NCI-H187 treated with DMSO at 0.1 percent for 48 hours (cell line): ENCODE measurements at places on chromosomes 16 and 17.

DNA sequence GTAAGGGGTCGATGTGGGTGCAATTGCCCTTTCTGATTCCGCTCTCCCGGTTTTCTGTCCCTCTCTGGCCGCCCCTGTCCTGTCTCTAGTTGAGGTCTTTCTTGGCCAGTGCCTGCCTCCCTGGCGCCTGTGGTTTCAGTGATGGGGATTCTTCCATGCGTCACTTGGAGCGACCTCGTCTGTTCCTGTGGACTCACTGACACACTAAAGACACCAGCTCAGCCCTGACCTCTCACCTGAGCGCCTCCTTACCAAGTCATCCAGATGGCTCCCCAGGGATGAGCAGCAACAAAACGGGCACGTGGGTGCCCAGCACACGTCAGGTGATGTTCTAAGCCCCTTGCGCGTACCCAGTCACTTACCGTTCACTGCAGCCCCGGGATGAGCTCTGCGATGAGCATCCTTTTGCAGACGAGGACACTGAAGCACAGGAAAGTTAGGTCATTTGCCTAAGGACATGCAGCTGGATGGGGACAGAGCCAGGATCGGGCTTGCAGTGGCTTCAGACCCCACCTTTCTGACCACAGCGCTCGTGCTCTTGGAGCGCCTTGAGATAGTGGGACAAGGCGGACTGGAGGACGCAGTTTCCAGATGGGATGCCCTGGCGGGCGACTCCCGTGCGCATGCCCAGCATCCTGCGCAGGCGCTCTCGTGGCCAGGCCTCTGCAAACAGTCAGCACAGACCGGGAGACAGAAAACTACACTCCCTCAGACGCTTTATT is 11.5 kb upstream of the LGALS3BP start:
- no peak for DNase-seq

- DNase-seq = no peak
These were observed 85.4 kb downstream of the ITFG1 start for GRCh38 chr16:47375423-47375822.

- no peak for DNase-seq
These were observed at the start of gene OR4D1 for GRCh38 chr17:58147930-58148434. OR4D1 (plus strand) TSS chr17:58148384; CDS start chr17:58155154, 6,770 bp downstream.

DNA sequence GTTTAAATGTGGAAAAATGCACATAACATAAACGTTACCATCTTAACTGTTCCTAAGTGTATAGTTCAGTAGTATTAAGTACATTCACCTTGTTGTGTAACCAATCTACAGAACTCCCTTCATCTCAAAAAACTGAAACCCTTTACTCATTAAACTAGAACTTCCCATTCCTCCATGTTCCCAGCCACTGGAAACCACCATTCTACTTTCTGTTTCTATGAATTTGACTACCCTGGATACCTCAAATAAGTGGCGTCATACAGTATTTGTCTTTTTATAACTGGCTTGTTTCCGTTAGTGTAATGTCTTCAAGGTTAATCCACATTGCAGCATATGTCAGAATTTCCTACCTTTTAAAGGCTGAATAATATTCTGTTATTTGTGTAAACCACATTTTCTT is 38.2 kb downstream of the NF1 start:
- DNase-seq = no peak

DNA sequence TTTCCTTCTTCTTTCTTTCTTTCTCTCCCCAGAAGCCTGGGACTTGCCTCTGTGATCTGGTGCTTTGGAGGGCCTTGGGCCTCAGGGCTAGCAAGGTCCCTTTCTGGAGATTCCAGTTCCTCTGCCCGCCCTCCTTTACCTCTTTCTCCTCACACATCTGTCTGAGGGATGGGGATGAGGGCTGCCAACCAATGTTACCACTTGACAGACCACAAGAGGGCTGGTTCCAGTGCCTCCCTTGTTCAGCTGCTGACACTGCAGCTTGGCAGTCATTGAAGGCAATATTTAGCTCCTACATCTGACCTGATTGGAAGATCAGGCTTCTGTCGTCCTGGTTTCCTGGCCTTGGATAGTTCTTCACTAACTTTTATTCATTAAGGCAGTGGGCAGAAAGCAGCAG is 3.6 kb upstream of the ZNF652 start:
- peak; percentile 22 for DNase-seq

DNA sequence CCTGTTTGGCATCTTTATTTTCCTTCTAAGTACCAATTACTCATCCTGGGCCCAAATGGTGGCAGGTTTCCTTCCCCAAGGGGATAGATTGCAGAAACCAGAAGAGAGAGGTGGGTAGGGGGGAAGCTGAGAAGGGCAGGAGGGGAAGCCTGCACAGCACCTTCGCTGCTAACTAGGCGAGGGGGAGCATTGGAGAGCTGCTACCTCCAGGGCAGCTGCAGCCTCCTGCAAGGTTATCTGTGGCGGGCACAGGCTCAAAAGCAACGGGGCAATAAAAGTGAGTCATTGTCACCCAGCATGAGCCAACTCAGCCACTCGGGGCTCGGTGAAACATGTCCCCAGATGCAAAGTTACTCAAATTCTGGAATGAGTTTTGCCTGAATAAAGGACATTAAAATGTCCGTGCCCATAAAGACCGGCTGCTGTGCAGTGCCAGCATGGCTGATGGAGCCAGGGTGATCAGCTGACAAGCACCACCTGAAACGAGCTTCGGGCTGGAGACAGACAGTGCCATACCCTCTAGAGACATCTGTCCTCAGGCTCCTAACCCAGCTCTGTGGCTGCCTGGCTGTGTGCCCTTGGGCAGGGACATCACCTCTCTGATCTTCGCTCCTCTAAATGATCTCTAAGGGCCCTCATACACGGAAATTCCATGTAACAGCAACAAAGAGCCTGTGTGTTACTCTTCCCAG is 68.1 kb upstream of the GRIN2A start:
- no peak for DNase-seq

DNA sequence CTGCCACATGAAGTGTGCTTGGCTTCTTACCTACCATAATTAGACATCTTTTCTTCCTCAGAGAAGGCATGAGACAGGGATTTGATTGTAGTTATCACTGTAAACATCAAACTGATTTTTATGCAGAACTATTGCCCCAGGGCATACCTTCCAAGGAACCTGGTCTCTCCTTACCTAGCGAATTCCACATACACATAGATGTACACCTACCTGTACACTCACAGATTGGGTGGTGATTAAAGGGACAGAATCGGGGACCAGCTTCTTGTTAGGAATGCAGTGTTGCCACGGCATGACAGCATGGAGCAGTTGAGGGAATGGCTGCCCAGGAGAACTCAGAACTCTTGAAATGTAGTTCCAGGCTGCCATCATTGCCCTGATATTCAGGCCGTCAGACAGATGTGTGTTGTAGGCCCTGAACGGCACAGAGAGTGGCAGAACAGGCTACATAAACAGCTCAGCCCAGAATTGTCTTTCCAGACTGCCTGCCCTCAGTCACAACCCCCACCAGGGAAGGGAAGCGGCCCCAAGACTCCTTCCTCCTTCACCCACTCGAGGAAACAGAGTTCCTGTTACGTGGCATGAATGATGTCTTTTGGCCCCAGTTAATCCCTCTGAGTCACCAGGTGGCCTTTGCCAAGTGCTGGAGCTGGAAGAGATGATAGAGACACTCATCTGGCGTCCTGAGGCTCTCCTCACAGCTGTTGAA is 17.8 kb upstream of the NAGLU start:
- no peak for DNase-seq

- DNase-seq = no peak
These were observed 64.6 kb downstream of the MAP2K4 start for GRCh38 chr17:12085076-12085949.

GRCh38 chr17:47177261-47177660 is 11.8 kb downstream of the CDC27 start:
- DNase-seq = no peak

DNA sequence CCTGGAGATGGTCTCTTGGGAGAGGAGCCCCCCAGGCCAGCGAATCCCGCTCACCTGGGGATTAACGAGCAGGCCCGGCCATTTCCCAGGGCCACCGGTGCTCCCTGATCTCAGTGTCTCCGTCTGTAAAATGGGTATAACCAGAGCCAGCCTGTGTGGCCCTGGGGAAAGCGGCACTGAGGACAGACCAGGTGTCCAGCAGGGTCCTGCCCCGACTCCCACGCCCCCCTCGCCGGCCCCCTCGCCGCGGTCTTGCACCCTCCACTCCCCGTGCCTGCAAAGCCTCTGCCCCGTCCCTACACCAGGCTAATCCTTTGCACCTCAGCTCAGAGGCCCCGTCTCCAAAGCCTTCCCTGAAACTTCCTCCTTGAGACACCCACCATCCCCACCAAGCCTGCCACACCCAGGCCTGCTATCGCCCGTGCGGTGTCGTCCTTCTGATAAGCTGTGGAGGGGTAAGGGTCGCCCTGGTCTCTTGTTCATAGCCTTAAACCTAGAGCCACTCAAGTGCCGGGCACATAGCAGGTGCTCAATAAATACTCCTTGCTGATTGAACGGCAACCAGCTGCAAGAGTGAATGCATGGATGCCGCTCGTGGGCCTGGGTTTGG is 259.1 kb downstream of the C16orf95 start:
- no peak for DNase-seq

DNA sequence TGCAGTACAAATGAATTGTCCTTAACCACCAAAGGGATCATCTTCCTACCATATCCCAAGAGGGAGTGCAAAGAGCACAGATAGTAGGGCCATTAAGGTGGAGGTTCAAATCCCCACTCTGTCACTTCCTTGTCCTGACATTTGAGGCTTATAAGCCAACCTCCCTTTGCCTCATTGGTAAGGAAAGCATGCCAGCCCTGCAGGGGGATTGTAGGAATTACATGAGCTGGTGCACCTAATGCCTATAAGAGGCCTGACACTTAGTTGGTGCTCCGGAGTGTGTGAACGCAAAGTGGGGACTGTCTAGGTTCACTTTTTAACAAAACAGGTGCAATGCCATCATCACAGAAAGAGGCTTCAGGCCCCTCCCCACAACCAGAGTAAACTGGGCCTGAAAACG is 374.4 kb downstream of the SNX29 start:
- no peak for DNase-seq

DNA sequence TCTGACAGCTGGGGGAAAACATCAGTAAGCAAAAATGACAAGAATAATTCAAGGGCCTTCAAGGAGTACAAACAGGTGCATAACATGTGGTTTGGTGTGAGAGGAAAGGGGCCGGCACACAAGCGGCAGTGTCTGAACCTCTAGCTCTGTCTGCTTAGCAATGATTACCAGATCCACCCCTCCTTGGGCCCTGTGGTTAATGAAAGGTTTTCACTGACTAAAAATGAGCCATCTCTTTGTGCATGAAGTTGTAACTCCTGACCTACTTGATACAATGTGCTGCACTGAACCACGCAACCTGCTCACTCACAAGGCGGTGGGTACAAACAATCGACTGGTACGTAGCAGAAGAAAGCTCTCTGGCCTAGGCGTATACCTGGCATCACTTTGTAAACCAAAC is 15.1 kb downstream of the FAM117A start:
- DNase-seq = peak; percentile 21

- DNase-seq = no peak
These were observed 8.5 kb downstream of the CHTF8 start for GRCh38 chr16:69123910-69124309.

GRCh38 chr17:17044846-17045561 is 2.7 kb downstream of the MPRIP start:
- peak; percentile 22 for DNase-seq

GRCh38 chr16:27401768-27402568 is at the start of gene IL21R:
IL21R (plus strand) TSS chr16:27402174; CDS start chr16:27430072, 27,898 bp downstream.
- no peak for DNase-seq

GRCh38 chr17:15944759-15945526 is at the start of gene ADORA2B:
ADORA2B (plus strand) TSS chr17:15945130; CDS start chr17:15945249, 119 bp downstream.
- DNase-seq = no peak

DNA sequence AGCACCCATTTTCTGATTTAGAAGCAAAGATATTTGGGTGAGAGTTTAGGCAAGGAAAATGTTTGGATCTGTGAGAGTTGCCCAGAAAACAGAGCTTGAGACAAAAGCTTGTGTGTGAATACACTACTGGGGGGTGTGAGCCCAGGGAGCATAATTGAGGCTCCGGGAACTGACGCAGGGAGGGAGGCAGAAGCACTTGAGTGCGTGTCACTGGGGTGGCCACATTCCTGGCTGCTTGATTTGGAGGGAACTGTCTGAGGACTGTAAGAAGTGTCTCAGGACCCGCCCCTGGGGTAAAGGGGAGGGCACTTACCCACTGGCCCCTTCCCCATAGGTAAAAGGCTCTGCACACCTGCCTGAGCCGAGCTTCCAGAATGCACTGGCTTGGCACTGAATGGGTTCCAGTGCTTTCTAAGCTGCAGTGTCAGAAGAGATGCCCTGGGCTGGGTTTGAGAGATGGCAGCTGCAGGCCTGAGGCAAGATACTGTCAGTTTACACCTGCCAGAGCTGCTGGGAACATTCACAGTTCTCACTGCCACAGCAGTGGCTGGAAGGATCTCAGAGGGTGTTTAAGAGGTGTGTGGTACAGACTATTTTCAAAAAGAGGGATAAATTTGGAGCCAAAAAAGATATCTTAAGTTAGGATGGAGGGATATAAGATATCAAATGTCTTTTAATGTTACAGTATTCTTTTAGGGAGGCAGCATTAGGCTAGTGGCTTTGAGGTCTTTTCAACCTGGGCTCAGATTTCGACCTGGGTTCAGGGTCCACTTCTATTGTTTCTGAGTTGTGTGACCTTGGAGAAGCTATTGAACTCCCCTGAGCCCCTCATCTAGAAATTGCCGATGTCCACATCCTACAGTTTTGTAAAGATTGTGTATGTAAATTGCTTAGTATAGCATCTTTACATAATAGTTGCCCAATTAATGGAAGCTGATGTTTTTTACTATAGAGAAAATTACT is 6.9 kb upstream of the TEX2 start:
- no peak for DNase-seq

GRCh38 chr17:29119265-29119664 is 60.9 kb downstream of the MYO18A start:
- no peak for DNase-seq

DNA sequence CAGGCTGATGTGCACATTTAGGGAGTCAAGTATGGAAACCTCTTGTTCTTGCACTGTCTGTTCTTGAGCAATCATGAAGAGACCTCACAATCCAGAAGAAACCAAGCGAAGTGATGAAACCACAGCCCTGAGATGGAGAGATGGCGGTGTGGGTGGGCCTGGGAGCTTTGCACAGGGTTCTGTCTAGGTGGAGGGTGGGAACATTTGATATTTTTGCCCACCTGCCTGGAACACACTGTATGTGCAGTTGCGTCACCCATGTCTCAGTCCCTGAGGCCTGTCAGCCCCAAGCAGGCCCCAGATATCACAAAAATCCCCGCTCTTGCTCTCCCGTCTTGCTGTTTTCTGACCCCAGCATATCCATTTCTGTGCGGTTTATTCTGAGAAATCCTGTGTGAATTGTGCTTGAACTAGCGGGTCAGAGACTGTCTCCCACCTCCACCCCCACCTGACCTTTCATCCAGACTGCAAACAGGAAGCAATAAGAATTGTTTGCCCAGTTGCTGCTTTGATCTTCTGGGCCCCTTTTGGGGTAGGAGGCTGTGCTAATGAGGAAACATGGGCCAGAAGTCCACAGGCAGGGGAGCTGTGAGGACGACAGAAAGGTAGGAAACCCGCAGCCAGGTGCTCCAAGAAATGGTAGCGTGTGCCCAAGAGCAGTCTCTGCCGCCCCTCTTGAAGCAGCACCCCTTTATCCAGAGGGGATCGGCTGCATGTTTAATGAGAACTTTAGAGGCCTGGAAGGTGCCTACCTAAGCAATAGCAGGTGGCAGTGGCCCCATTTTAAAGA is 183.8 kb downstream of the CCDC182 start:
- no peak for DNase-seq
